ENCODE measurements at places on chromosomes 2 and 18.

- no peak for DNase-seq
Measured at GRCh38 chr2:238698451-238699306, 149.2 kb upstream of the TWIST2 start.

- DNase-seq: no peak
Measured at GRCh38 chr2:161988589-161988988, 85.4 kb downstream of the DPP4 start.

DNA sequence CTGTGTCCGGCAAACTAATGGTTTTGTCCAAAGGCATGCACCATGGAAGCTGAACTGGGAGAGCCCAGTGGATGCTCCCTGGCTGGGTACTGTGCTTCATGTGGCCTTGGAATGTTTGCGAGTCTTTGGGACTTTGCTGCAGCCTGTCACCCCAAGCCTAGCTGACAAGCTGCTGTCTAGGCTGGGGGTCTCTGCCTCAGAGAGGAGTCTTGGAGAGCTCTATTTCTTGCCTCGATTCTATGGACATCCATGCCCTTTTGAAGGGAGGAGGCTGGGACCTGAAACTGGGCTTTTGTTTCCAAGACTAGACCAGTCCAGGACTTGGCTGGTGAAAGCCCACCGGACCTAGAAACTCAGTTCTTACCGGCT is 1.7 kb downstream of the MARS2 start:
- DNase-seq: no peak

- DNase-seq: no peak
Measured at GRCh38 chr2:127580167-127581049, 44.9 kb downstream of the MYO7B start.

DNA sequence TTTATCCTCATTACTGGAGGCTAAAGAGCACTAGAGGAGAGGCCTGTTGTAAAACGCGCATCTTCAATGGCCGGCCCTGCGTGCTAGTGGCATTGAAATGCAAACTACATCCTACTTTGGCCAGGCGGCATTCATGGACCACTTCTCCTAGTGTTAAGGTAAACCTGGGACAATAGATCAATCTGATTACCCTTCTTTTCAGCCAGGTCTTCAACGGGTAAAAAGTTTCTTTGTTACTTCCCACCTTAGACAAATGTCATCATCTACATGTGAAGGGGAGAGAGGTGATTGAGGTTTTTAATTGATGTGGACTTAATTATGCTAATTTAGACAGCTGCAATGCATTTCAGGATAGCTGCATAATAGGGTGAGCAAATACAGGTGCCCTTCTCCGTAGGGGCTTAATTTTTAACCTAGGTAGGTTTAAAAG is 628.0 kb downstream of the ZEB2 start:
- DNase-seq: no peak

DNA sequence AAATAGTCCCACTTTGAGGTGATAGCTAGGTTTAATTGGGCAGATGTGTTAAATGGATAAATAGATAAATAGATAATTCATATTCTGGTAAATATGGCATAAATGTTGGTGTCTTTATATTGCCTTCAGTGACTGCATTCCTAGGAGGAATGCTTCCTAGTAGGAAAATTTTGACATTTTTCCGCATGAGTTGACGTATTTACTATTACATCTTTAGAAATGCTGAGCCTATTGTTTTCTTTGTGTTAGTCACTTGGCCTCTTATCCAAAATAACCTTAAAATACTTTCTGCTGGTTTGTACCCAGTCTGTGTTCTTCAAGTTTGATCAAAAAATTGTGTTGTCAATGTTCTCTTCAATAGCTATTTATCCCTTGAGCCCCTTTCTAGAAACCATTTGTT is 495.6 kb upstream of the ZEB2 start:
- DNase-seq: no peak

DNA sequence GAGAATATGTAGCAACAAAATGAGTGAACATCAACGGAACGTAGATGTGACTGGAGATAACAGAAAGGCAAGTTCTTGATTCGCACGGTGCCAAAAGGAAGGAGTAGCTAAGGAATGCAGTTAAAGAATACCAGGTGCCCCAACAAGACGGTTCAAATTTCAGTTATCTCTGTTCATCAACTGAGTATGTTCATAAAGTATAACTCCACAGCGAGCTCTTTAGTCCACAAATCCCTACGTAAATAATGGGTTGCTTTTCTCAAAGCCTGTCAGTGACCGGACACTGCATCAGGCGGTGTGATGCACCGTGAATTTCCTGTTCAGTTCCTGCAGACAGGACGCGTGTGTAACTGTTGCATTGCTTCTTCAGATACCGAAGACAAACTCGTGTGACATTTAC is 91.8 kb downstream of the NOL10 start:
- DNase-seq: no peak

- no peak for DNase-seq
Measured at GRCh38 chr2:190978389-190979053, 35.5 kb downstream of the STAT1 start.

GRCh38 chr2:16493788-16494187 is 171.8 kb downstream of the CYRIA start:
- no peak for DNase-seq

DNA sequence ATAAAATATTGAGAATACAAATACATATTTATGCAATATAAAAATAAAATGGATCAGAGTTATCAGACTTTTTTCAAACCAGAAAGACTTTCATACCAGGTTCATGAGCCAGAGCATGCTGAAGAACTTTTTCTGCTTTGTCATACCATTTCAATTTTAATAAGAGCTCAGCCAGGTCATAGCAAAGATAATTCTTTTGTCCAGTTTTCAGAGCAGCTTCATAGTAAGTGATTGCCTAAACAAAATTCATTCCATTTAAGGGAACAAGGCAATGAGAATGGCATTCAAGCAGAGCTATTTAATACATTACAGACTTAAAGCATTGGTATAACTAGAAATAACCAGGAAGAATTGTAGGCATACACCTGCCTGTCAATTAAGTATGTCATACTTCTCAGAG is 42.3 kb downstream of the TTC21B start:
- DNase-seq: no peak

DNA sequence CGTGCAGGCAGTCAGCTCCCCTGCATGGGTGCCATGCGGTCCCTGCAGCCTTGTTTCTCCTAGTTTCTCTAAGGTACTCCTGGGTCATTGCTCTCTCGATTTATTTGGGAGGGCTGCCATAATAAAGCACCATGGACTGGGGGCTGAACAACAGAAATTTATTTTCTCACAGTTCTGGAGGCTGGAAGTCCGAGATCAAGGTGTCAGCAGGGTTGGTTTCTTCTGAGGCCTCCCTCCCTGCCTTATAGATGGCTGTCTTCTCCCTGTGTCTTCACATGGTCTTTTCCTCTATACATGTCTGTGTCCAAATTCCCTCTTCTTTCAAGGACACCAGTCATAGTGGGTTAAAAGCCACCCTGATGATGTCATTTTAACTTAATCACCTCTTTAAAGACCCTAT is 40.5 kb downstream of the RPL37A start:
- DNase-seq: no peak

DNA sequence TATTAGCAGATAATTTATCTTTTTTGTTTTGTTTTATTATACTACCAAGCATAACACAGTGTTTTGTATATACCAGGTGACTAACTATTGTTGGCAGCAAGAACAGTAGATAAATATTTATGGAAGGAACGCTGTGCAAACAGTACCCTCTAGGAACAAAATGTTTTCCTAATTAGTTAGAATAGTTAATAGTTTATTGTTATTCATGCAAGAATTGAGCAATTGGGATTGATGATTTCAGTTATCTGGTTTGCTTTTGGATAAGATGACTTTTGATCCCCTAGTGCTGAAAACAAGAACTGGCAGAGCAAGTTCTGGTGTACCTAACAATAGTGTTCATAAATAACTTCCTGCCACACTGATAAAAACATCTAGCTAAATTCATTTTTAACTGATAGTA is 323.3 kb downstream of the TGIF1 start:
- no peak for DNase-seq

DNA sequence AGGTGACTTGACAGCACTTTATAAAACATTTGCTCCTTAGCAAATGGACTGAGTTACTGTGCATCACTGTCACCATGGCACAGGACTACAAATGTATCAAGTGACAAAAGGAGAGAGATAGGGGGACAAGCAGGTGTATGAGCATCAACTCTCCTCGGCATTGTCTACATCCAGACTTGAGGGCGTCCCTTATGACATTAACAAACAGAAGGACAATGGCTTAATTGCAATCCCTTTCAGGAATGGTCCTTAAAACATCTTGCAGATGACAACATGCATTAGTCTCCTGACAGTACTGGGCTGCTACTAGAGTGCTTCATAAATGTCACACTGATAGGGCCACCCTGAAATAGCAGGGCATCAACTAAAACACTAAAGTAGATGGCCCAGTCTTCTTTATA is 198.8 kb downstream of the PDE1A start:
- no peak for DNase-seq

GRCh38 chr2:3913166-3913565 is 209.8 kb downstream of the DCDC2C start:
- no peak for DNase-seq

- DNase-seq: no peak
Measured at GRCh38 chr2:85594715-85595300, 737 bp upstream of the RNF181 start.

GRCh38 chr18:69935319-69936190 is 12.1 kb downstream of the CD226 start:
- DNase-seq: no peak

GRCh38 chr18:48785736-48786454 is 164.9 kb downstream of the SMAD7 start:
- DNase-seq: no peak

GRCh38 chr2:189364607-189365006 is 76.7 kb upstream of the WDR75 start:
- DNase-seq: no peak

DNA sequence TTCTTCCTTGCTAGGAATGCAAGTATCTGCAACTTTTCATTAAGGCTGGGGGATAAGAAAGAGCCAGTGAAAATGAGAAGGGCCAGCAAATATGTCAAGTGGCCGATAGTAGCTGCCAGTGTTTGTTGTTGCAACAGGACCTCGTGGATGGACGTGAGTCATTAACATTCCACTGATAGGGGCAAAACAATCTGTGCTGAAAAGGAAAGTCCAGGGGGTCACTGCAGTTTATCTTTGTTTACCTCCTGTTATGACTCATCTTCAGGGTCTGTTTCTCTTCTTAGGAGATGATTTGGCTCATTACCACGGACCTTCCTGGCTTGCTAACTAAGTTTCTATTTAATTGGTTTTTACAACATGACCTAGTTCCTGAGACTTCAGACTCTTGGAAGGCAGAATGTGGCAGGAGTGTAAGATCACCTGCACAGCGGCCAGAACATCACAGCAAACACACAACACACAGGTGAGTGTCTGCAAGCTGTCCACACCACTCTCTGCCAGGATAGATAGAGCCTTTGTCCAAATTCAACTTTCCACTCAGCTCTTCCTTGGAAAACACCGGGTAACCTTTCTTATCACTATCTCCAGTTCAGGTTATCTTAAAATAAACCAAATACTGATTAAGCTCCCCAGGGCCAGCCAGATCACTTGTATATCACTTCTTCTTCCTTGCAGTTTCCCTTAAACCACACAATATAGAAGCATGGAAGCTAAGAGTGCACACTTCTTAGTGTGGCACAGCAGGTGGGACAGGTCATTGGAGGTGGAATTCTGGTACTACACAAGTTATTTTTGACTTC is 157.5 kb upstream of the LMAN1 start:
- DNase-seq: no peak

DNA sequence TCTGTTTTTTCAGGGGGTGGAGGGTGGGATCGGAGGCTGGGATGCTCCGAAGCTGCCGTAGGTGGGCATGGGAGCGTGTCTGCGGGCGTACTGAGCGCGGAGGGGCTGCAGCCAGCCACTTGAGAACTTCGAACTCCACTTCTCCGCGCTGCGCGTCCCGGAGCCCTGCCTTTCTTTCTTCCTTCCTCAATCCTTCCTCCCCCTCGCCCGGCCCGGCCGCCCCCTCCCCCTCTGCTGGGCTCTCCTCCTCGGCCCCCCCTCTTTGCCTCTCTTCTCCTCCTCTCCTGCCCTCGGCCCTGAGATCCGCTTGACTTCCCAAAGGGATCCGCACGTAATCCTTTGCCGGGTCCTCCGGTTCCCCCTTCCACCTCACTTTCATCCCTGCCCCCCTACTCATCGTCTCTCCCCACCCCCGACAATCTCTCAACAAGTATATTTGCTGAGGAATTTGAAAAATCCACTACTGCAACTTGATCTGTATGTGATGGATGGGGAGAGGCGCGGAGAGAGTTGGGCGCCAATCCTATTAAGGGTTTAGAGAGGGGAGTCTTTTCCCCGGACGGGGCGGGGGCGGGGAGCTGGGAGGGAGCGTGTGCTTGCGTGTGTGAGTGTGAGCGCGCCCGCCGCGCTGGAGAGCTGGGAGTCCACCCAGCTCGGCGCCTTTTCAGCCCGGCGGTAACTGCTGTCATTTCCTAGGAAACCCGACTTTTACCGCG is 1.1 kb downstream of the GLI2 start:
- no peak for DNase-seq

GRCh38 chr2:134244086-134244485 is 9.8 kb upstream of the MGAT5 start:
- no peak for DNase-seq

- peak; percentile 5 for DNase-seq
Measured at GRCh38 chr2:35428548-35428947, 927.0 kb upstream of the CRIM1 start.

GRCh38 chr2:213018340-213018901 is 133.0 kb downstream of the IKZF2 start:
- no peak for DNase-seq

DNA sequence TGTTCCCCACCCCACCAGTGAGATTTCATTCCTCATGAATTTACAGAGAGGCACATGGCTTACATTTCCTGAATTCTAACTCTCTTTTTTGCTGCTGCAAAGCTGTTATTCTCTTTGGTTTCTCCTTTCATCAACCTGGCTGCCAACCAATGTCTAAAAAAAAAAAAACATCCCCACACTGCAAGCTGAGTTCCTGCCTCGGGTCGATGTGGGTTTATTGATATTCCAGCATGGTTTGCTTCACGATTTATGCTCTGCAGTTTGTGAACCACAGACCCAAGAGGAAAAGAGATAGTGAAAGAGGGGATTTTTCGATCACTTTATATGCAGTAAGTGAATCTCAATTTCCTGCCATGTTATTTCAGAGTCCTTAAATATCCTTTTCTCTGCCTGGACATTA is 363.6 kb downstream of the LPIN1 start:
- peak; percentile 43 for DNase-seq

GRCh38 chr2:112794841-112795240 is 10.5 kb upstream of the IL1A start:
- DNase-seq: no peak

DNA sequence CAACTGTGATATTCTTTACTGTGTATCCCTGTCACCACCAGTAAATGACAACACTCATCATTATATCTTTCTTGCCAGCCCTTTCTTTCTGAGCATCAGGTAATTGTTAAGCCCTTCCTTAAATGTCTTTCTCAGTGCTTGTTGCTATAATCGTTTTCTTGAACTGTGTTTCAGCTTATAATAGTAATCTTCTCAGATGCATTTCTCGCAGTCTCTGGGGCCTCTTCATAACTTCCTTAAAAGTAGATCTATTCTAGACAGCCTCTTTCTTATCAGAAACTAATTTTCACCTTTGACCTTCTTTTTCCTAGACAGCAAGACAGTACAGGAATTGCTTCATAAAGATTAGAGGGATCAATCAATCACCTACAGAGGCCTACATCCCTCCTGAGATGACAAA is 648.1 kb downstream of the CPS1 start:
- DNase-seq: no peak

Measured in KG1 (cell line).